AG10803 (cell line): ENCODE measurements at places on chromosomes 7 and 10.
A peak's percentile ranks its signal among the peaks of the same experiment; 100 is the strongest.

- no peak for DNase-seq
These were observed 483.5 kb upstream of the POT1 start for GRCh38 chr7:125412890-125413665.

- DNase-seq: peak; percentile 25
These were observed 35.6 kb upstream of the INSIG1 start for GRCh38 chr7:155262031-155262430.

DNA sequence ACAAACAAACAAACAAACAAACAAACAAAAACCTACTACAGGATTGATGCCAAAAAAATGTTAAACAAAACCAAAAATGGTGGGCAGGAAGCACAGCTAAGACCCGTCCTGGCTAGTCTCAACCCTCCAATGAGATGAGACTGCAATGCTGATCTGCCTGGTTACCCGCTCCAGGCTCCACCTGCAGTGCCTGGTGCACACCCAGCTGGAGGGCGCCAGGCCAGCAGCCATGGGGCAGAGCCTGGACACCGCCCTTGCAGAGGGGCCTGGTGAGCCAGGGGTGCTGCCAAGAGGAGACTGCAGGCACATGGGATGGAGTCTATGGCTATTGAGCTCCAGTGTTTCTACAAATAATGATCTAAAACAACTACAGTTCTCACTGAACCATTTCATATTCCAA lies 107.0 kb downstream of the LARP4B start:
- DNase-seq: no peak

GRCh38 chr7:108222236-108222892 lies 92.2 kb upstream of the LAMB4 start:
- peak; percentile 72 for DNase-seq

DNA sequence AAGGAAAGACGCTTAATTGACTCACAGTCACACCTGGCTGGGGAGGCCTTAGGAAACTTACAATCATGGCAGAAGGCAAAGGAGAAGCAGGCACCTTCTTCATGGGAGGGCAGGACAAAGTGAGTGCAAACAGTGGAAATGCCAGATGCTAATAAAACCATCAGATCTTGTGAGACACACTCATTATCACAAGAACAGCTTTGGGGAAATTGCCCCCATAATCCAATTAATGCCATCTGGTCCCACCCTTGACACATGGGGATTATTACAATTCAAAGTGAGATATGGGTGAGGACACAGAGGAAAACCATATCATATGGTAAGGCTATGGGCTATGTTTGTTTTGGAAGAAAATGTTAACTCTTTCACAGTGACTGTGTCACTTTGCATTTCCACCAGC lies 1272.5 kb upstream of the CELF2 start:
- no peak for DNase-seq

GRCh38 chr7:115868369-115868768 lies 162.2 kb downstream of the TFEC start:
- DNase-seq: no peak

DNA sequence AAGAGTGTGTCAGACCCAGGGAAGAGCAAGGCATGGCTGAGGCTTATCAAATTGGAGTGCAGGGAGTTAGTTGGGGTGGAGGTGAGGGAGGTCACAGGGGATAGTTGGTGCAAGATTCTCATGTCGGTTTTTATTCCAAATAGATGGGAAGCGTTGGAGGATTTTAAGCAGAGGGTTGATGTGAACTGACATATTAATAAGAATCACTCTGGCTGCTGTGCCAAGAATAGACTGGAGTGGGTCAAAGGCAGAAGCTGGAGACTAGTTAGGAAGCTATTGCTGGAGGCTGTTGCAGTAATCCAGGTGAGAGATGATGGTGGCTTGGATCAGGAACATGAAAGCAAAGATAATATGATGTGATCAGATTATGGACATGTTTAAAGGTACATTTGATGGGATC lies 36.5 kb downstream of the LRRC18 start:
- DNase-seq: no peak

- DNase-seq: peak; percentile 51
These were observed 3.5 kb downstream of the STK17A start for GRCh38 chr7:43586251-43586900.

GRCh38 chr7:30705008-30705407 lies 22.8 kb upstream of the CRHR2 start:
- DNase-seq: no peak
